ENCODE measurements at places on chromosomes 6 and 20.

DNA sequence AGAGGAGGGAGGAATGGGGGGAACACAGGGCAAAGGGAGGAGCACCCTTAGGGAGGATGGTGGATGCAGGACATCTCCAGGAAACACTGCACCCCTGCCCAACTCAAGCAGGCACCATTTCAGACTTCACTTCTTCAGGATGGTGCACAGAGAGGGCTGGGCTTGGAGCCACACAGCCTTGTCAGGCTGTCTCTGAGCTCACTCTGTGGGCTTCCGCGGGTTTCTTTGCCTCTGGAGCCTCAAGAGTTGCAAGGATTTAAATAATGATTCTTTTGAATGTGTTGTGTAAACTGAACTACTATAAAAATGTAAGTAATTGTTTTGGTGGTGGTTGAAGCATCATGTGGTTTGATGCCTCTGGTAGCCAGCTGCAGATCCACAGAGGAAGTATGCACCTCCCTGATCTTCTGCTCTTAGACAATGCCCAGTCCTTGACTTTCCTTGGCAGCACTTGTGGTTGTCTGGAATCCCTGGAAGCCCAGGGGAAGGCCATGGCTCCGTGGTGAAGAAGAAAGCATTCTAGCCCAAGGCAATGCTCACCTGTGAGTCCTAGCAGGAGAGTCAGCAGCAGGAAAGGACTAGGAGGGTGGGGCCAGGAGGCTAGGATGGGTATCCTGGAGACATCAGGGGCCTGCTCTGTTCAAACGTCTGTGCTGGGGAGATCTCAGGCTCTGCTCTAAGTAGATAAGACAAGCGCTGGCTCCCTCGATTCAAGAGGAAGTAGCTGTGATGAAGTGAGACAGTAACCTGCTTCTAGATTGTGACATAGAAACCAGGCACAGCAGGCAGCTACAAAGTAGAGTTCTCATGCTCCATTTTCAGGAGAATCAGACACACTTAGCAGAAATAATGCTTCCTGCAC is 50.2 kb upstream of the SIRPG start:
- no peak for DNase-seq

GRCh38 chr20:46960536-46960935 is 65.9 kb downstream of the EYA2 start:
- DNase-seq: no peak

GRCh38 chr20:15597306-15597705 is 975.9 kb downstream of the KIF16B start:
- no peak for DNase-seq

GRCh38 chr6:163701762-163702161 is 287.2 kb downstream of the QKI start:
- no peak for DNase-seq

DNA sequence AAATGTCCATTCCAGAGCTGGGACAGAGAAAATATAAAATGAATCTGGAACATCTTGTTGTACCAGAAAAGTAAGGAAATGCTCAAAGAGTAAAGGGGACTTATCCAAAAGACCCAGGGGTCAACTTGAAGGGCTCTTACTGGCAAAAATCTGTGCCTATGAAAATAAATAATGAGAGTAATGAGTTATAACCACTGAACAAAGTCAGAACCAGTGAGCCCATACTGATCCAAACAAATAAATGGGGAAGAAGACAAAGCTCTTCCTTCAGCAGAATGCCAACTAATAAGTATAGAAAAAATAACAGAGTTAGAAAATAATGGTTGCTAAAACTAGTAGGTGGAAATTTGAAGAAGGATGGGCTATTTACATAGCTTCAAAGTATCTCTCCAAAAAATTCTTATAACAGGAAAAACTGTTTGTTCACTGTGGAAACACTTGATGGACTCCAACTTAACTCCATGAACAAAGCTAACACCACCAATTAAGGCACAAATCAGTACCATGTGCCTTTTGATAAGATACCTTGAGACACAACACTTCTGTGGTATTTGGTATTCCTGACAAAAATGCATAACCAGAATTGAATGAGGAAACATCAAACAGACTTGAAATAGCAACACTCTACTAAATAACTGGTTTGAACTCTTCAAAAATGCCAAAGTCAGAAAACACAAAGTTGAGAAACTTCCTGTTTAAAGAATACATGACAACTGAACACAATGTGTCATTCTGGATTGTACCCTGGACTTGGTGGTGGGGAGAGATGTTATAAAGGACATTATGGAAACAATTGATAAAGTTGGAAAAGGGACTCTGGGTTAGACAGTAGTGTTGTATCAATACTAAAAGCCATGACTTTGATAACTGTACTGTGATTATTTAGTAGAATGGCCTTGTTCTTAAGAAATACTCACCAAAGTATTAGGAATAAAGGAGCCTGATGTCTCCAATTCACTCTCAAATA is 197.5 kb downstream of the ISM1 start:
- no peak for DNase-seq
